ENCODE measurements at places on chromosomes 2 and 18.

GRCh38 chr2:163345795-163346573 lies 389.8 kb downstream of the FIGN start:
- no peak for DNase-seq

DNA sequence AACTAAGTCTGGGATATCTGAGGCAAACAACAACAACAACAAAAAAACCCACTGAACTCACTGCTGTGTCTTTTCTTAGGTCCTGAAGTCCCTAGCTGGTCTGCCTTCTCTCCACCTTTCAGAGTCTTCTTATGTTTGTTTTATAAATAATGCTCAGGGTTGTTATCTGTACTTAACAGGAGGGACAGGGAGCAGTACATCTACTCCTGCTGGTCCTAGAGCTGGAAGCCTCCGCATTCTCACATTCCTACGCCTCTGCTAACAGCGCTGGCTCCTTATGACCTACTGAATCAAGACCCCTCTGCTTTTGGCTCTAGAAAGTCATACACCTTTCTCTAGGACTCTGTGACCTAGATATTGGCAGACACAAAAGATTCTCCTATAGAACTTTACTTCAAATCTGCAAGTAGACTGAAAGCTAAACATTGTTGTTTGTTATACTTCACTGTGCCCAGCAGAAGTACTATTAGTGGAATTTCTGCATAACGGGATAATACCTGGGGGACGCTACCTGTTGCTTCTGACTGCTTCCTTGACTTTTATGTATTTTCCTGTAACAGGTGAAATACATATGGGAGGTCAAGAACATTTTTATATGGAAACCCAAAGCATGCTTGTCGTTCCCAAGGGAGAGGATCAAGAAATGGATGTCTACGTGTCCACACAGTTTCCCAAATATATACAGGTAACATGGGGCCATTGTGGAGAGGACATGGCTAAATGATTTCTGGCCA lies 48.6 kb downstream of the AOX1 start:
- DNase-seq: no peak

- no peak for DNase-seq
Observed at GRCh38 chr2:239675826-239676715, 275.3 kb upstream of the HDAC4 start.

DNA sequence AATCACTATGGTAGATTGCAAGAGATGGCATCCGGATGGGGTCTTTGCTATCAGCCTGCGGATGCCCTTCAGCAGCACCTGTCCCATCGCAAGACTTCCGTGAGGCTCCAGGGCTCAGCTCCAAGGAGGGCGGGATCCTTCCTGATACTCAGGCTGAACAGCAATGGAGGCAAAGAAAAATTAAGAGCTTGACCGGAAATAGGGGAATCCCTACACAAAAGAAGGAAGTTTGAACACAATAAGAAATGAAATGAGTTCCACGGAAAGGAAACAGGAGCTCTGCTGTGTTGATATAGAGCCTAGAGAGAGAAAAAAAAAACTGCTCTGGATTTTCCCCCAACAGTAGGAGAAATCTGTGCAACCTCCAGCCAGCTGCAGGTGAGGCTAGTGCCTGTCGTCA lies 91.9 kb downstream of the ARL4C start:
- no peak for DNase-seq

- no peak for DNase-seq
Observed at GRCh38 chr2:181992776-181993175, 7.1 kb downstream of the PPP1R1C start.

GRCh38 chr18:10299643-10300042 lies 154.8 kb upstream of the APCDD1 start:
- peak; percentile 45 for DNase-seq

DNA sequence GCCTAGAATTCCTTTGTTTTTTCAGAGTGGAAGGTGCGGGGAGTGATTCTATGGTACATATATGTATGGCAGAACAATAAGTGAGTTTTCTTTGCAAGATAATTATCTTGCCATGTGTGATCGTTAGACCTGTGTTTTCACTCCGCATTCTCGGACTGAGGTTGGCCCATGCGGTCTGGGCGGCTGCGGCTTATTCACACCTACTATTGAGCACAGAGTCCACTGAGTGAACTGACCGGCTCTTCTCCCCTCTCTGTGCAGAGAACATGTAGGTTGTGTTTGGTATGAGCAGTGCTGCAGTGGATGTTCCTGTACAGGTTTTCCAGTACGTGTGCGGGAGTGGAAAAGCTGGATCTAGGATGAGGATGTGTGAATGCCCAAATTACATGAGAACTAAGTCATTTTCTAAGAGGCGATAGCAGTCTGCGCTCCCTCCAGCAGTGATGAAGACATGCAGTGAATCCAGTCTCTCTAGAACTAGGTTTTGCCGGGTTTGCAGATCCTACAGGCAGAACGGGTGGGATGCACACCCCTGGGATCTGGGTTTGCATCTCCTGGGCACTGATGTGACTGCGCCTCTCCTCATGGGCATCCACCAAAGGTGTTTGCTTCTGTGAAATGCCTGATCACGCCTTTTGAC lies 27.1 kb downstream of the MTERF4 start:
- no peak for DNase-seq

GRCh38 chr2:34254272-34254878 lies 655.3 kb upstream of the FAM98A start:
- DNase-seq: no peak

GRCh38 chr18:54671291-54671881 lies 80.3 kb downstream of the DYNAP start:
- DNase-seq: no peak

DNA sequence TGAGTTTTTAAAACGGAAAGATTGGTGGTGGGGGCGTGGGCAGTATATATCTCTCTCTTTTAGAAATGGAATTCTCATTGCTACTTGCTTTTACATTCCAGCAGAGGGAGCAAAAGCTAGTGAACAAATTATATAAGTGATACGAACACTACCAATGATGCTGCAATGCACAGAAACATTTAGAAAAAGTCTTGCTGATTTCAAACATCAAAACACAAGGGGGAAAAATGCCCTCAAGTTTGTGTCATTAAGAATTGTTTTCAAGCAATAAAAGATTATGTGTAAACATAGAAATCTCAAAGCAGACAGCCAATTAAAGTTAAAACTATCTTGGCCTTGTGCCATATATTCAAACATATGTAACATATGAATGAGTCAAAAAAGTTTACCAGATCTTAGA lies 296.3 kb upstream of the KCNJ3 start:
- no peak for DNase-seq

- DNase-seq: no peak
Observed at GRCh38 chr18:60215432-60215831, 157.1 kb downstream of the MC4R start.

DNA sequence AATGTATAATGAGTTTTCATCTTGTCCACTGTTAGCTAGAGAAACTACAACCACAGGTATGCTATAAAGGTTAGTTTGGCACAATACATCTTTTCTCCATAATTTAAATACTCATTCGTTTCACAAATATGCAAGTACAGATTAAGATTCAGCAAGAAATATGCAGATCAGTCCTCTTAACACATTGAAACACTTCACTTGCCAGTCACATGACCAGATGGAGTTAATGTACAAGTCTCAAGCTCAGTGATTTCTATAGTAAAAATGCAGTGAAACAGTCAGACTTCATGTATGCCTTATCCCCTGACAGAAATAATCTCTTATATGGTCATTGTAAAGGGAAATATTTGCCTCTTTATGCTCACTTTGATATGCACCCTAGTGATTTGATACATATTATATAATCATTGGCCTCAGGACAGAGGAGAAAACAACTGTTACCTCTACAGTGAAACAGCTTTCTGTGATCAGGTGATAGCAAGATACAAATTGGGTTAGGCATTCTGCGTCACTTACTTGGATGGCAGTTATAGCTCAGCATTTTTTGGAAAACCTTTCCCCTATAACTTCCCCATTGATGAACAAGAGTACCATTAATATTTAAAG lies 104.6 kb downstream of the TCF4 start:
- no peak for DNase-seq

- DNase-seq: no peak
Observed at GRCh38 chr2:143230506-143231253, 101.5 kb downstream of the ARHGAP15 start.
